ENCODE measurements at places on chromosomes 16 and 17.
A peak's percentile ranks its signal among the peaks of the same experiment; 100 is the strongest.

GRCh38 chr17:33936764-33937163 lies 318.3 kb upstream of the CCL2 start:
- DNase-seq: no peak

- DNase-seq: no peak
Observed at GRCh38 chr16:81940781-81941560, 70.3 kb downstream of the SDR42E1 start.

GRCh38 chr17:70906808-70907207 lies 737.5 kb downstream of the KCNJ2 start:
- DNase-seq: no peak

DNA sequence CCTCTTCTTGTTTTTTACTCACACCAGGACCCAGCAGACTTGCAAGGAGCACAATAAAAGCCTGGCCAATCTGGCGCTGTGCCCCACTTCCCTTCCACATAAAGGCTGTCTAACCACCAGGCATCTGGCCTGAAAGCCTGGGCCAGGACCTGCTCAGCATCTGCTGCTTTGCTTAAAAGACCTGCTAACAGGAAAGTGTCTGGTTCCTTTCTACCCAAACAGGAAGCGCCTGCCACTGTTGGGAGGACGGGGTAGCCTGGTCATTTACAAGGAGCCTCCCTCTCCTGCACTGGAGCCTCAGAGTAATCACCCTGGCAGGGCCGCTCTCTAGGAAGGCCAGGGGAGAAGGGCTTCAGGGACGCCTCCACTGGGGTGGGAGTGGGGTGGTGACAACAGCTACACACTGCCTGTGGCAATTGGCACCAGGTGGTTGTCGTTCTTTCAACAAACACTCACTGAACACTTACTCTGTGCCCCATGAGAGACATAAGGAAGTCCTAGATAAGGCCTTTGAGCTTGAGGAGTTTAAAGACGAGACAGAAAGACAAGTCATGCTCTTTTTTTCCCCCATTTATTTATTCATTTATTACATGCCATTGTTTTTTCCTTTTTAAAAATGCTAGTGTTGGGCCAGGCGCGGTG lies 6.3 kb upstream of the MMP28 start:
- peak; percentile 66 for DNase-seq

GRCh38 chr17:71084219-71084618 lies 914.9 kb downstream of the KCNJ2 start:
- no peak for DNase-seq

All from ureter (tissue), 1 donor.